Mammary epithelial cell (primary cell): ENCODE measurements at places on chromosomes 1 and 21. TPM values are rescaled to one million over a fixed set of nuclear protein-coding genes. Genes with fewer than 3 reads are reported as not detected.

The S100A7A gene
- not detected for total RNA-seq

The NBPF6 gene
- not detected in 2 replicates for total RNA-seq

The ZBTB7B gene
- total RNA-seq: 33.0 TPM

The ARMH1 gene
- 1.5 TPM for total RNA-seq

The DMBX1 gene
- total RNA-seq: not detected in 2 replicates

The CA6 gene
- total RNA-seq: 0.67 TPM
